ENCODE measurements at places on chromosomes 5 and 9.

- no peak for DNase-seq
- no peak overlapping the region for H3K4me3 ChIP-seq
- H3K4me1 ChIP-seq: peaks cover 13% of the 10 kb centered on the region
- peaks cover 14% of the 10 kb centered on the region for H3K36me3 ChIP-seq
- H3K27ac ChIP-seq: no peak overlapping the region
- H3K27me3 ChIP-seq: no peaks in the 10 kb centered on the region
Measured at GRCh38 chr5:16619136-16619535, 2.3 kb upstream of the RETREG1 start.

GRCh38 chr5:170541146-170541769 is 37.4 kb downstream of the KCNIP1 start:
- H3K4me1 ChIP-seq: no peaks in the 10 kb centered on the region
- H3K4me3 ChIP-seq: no peak overlapping the region
- H3K27me3 ChIP-seq: peaks cover 23% of the 10 kb centered on the region
- DNase-seq: no peak

GRCh38 chr5:175444060-175444904 is at the start of gene DRD1:
TSS of gene DRD1 (minus strand) at chr5:175444182. CDS start at chr5:175443099, 1,083 bp downstream.
- H3K36me3 ChIP-seq: no peaks in the 10 kb centered on the region
- peaks cover 57% of the 10 kb centered on the region for H3K27me3 ChIP-seq
- peak; percentile 40 for DNase-seq

- H3K27ac ChIP-seq: no peak overlapping the region
- no peak for DNase-seq
- H3K4me1 ChIP-seq: peaks cover 48% of the 10 kb centered on the region
- no peaks in the 10 kb centered on the region for H3K27me3 ChIP-seq
- peaks cover 20% of the 10 kb centered on the region for H3K36me3 ChIP-seq
Measured at GRCh38 chr5:157748760-157749461, 5.4 kb downstream of the LSM11 start.

GRCh38 chr9:93655621-93656425 is 79.4 kb downstream of the PHF2 start:
- peaks cover 11% of the 10 kb centered on the region for H3K36me3 ChIP-seq
- H3K4me1 ChIP-seq: no peaks in the 10 kb centered on the region
- H3K4me3 ChIP-seq: no peak overlapping the region
- H3K27me3 ChIP-seq: no peaks in the 10 kb centered on the region
- no peak overlapping the region for H3K27ac ChIP-seq

Measured in activated CD8-positive, alpha-beta T cell treated with anti-CD3 and anti-CD28 coated beads for 36 hours (primary cell).